ENCODE measurements at places on chromosomes 7 and 10. TPM values are rescaled to one million over a fixed set of nuclear protein-coding genes. Genes with fewer than 3 reads are reported as not detected.

GRCh38 chr7:139681463-139681755 lies 96.4 kb downstream of the HIPK2 start:
- no peak for DNase-seq
- no peaks in the 10 kb centered on the region for H3K27me3 ChIP-seq
- no peaks in the 10 kb centered on the region for H3K36me3 ChIP-seq
- no peaks in the 10 kb centered on the region for H3K4me1 ChIP-seq
- no peak overlapping the region for H3K27ac ChIP-seq

DNA sequence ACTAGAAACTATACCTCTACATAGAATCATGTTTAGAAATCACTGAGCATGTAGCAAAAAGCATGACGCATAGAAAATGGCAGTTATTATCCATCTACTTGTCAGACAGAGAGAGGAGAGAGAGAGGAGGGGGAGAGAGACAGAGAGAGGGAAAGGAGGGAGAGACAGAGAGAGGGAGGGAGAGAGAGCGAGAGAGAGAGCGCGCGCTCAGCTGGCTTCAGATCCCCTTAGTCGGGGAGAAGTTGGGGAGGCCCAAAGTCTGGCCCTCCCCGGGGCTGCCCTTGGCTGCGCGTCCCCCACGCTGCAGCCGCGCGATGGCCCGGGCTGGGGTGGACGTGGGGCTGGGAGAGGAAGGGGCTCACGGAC lies 37.0 kb downstream of the CNPY1 start:
- no peaks in the 10 kb centered on the region for H3K36me3 ChIP-seq
- H3K4me1 ChIP-seq = no peaks in the 10 kb centered on the region
- DNase-seq = no peak
- peaks cover 17% of the 10 kb centered on the region for H3K27me3 ChIP-seq
- no peak overlapping the region for H3K4me3 ChIP-seq

DNA sequence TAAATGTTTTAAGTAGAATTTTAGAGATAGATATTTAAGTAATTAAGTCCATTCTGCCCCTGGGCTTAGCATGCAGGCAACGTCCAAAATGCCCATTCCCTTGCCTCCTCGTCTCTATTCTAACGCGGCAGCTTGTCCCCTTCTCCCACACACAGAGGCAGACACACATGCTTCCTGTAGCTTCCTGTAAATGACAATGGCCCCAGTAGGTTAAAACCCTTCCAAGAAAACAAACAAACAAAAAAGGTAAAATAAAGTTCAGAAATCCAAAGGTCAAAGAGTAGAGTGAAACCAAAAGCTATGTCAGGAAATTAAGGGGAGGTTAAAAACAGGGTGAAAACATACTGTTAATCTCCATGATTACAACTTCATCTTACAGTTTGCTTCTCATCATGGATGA lies 857.6 kb downstream of the GATA3 start:
- no peak overlapping the region for H3K27ac ChIP-seq
- H3K36me3 ChIP-seq = no peaks in the 10 kb centered on the region
- no peak overlapping the region for H3K4me3 ChIP-seq
- DNase-seq = no peak
- H3K4me1 ChIP-seq = no peaks in the 10 kb centered on the region
- H3K27me3 ChIP-seq = no peaks in the 10 kb centered on the region

GRCh38 chr7:78296644-78297371 lies 498.2 kb downstream of the PHTF2 start:
- no peak overlapping the region for H3K4me3 ChIP-seq
- DNase-seq = no peak
- no peaks in the 10 kb centered on the region for H3K27me3 ChIP-seq
- no peaks in the 10 kb centered on the region for H3K36me3 ChIP-seq
- H3K4me1 ChIP-seq = no peaks in the 10 kb centered on the region
- H3K27ac ChIP-seq = no peak overlapping the region

The SPAM1 gene
- not detected for total RNA-seq
